DMS 273 treated with DMSO at 0.1 percent for 48 hours (cell line): ENCODE measurements at places on chromosomes 6 and 20.
A peak's percentile ranks its signal among the peaks of the same experiment; 100 is the strongest.

DNA sequence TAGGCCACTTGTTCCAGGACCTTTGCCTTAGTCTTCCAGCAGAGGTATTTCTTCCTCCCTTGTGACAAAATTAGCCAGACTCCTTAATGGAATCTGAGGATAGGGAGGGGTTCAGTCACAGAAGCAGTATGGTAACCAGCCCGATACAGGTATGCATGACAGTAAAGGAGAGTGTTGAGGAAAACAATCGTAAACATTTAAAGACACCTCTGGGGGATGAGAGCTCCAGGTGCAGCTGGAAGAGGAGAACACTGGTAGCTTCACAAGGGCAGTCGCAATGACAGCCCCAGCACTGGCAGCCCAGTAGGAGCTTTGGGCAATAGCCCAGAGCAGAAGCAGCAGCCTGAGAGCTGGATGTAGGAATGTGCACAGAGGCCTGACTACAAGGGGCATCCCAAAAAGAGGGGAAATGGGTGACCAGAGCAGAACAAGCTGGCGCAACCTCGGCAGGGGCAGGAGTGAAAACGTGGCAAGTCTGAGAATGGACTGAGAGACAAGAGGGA, 344.9 kb upstream of the JAG1 start:
- DNase-seq: no peak

- DNase-seq: peak; percentile 70
Observed at GRCh38 chr6:125781314-125781868, 9.4 kb upstream of the NCOA7 start.

DNA sequence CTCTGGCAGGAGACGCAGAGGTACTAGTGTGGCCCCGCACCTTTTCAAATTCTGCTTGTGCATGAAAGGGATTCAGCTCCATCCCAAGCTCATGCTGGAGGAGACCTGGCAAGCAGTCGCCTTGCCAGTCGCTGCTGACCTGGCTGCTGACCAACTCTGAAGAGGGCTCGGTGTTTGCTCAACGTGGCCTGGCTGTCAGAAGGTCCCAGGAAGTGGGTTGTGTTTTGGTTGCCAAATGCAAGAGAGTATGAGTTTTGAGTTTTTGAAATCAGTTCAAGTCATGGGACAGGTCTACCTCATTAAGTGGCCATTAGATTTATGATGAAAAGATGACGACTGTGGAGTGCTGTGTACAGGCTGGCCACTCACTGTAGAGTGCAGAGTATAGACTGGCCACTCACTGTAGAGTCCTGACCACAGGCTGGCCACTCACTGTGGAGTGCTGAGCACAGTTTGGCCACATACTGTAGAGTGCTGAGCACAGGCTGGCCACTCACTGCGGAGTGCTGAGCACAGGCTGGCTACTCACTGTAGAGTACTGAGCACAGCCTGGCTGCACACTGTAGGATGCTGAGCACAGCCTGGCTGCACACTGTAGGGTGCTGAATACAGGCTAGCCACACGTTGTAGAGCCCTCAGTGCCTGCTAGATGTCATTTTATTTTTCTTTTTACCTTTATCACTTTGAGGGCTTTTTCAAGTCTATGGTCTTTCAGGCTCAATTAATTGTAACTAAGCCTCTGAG, 193.9 kb downstream of the ZNF217 start:
- no peak for DNase-seq

DNA sequence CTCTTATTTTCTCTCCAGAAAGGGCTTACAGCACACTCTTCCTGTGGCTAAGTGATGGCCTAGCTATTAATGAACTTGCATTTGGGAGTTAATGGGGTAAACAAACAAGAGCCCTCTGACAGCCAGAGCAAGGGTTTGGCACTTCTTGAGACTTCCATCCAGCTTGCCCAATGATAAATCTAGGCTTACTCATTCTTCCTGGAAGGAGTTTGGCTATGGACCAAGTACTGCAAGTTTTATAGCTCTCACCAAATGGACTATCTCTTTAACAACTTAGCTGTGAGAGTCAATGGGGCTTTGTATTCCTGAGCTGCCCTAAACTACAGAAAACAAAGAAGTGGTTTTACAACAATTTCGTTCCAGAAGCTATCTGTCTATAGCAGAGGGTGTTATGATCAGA, 16.7 kb upstream of the PI3 start:
- DNase-seq: peak; percentile 23

- DNase-seq: no peak
Observed at GRCh38 chr20:9147547-9148024, 78.7 kb downstream of the PLCB4 start.

- DNase-seq: no peak
Observed at GRCh38 chr6:36285187-36285671, 15.4 kb downstream of the PNPLA1 start.

DNA sequence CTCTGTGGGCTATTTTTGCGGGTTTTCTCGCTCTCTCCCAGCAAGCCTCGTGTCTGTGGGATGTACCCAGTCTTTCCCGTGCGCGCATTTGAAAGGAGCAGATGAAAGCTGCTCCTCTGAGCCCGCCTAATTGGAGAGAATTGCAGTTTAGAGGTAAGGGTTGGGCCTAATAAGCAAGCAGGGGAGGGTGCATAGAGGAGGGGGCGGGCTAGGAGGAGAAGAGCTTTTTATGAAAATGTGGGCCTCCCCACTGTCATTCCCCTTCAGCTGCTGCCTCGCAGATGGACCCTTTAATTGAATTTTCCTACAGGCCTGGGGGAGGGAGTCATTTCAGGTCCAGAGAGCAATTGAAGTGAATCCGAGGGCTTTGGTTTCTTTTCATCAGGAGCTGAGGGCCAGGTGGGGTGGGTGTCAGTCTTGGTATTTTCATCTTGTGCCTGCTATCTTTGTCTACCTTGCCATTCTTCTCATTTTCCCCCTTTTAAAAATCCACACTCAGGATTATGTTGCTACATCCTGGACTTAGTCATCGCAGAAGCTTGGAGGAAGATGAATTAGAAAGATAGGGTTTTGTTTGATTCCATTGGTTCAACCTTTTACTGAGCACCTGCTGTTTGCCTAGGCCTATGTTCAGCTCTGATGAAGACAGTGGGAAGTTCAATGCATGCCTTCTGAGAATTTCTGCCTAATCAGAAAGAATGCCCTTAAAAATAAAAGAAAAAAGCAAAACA, 423.4 kb downstream of the CD83 start:
- DNase-seq: no peak

GRCh38 chr20:5845681-5846615, 95.7 kb downstream of the SHLD1 start:
- peak; percentile 72 for DNase-seq
